ENCODE measurements at places on chromosomes 4 and X.

DNA sequence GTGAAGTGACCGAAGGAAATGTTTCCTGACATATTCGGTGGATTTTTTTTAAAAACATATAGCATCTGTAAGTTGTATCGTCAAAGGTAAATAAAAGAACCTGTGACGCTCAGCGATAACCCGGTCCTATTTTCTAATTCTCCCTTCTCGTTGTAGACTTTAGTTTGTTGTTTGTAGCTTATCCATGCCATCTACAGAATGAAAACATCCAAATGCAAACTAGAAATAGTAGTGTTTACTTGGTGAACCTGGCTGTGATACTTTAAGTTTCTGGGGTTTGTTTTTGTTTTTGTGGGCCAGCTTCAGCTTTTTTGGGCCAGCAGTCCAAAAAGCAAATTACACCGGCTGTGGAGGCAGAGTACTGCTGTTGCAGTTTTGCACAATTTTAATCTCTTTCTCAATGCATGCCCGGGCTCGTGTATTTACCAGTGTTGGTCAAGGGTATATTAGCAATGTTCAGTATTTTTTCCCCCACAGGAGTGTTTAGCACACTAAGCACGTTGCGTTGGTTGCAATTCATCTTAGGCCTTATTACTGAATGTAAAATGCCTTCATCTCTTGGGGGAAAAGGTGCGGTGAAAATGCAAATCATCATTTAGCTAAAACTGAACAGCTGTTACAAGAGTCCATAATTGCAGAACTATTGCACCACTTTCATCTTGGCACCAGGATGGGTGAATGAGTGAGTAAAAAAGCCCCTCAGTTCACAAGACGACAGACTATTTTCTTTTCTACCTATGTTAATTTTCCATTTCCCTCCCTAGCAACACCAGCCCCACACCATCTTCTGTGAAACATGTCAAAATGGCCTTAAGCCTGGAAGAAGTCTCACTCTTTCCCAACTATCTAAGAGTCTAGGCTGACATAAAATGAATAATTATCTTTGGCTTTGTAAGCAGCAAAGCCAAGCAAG, 1.7 kb upstream of the CNOT6L start:
- DNase-seq: no peak

- no peak for DNase-seq
Measured at GRCh38 chrX:22395372-22395771, 122.7 kb downstream of the CBLL2 start.

GRCh38 chr4:130034876-130035275, 938.9 kb downstream of the C4orf33 start:
- DNase-seq: no peak

DNA sequence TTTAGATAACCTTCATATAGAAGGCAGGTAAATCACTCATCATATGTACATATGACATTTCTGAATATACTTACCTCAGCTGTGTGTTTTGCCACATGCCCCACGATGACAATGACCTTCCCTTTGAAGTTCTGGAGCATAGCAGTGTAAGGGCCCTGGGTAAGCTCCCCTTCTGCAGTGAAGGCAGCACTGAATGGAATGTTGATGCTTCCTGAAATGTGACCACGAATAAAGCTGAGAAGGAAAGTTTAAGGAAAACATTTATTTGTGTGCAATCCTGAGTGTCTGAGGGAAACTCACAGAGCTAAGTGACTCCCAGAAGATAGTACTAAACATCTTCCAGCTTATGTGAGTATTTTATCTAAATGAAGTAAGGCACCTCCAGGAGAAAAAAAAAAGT, 200.1 kb downstream of the NPNT start:
- no peak for DNase-seq

GRCh38 chr4:67723949-67724348, 23.0 kb upstream of the UBA6 start:
- DNase-seq: no peak

GRCh38 chr4:165580351-165580905, 201.6 kb downstream of the CPE start:
- no peak for DNase-seq

GRCh38 chr4:184282251-184282713, 64.6 kb upstream of the ENPP6 start:
- no peak for DNase-seq

DNA sequence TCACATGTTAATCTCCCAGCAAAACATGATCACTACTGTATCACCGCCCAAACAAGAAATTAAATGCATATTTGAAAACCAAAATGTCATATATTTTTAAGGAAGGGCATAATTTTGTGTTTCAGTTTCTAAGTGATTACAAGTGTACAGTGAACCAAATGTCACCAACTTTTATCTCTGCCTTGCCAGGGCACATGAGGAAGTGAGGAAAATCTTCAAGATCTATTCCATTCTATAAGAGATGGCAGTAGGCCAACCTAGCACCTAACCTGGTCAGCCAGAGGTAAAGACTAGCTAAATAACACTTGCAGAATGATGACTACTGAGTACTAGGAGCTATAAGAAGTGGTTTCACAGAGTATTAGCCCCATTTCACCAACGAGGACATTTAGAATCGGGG, 107.2 kb downstream of the ATP11C start:
- DNase-seq: no peak

DNA sequence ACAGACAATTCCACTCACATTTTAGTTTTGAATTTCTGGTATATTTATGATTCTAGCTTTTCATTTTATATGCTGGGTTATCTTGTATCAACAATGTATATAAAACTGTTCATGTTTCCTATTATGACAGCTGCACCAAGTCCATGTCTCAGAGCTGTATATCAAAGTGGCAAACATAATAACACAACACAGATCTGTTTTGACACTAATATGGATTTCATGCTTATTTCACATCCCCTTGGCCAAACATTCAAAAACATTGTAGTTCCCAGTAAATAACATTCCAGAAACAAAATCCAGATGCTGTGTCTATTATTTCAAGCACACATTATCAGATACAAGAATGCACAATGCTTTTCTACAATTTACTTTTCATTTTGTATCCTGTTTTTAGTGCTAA, 380.6 kb upstream of the MAGEB2 start:
- DNase-seq: no peak

GRCh38 chr4:79585834-79586233, 177.8 kb upstream of the GK2 start:
- DNase-seq: no peak

GRCh38 chrX:107374132-107374531, 75.3 kb upstream of the FRMPD3 start:
- no peak for DNase-seq

DNA sequence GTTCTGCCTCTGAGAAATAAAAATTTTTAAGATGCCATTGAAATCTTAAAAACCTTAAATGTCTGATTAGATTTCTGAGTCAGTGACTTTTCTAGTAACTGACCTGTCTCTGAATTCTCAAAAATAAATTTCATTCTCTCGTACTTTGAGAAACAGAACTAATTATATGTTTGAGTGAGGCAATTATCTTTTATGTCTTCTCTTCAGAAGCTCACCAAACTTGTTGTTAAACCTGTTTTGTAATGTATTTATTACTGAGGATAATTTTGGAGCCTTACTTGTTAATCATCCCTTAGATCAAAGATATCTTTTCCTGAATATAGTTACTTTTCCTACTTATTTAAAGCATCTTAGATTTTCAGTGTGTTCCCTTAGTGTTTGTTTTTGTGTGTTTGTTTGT, 64.5 kb upstream of the MMAA start:
- no peak for DNase-seq

- no peak for DNase-seq
Measured at GRCh38 chrX:16319929-16320328, 152.6 kb downstream of the MAGEB17 start.

GRCh38 chr4:110970642-110971041, 347.8 kb upstream of the PITX2 start:
- no peak for DNase-seq

GRCh38 chr4:2095236-2096072, 36.3 kb downstream of the NAT8L start:
- DNase-seq: no peak

DNA sequence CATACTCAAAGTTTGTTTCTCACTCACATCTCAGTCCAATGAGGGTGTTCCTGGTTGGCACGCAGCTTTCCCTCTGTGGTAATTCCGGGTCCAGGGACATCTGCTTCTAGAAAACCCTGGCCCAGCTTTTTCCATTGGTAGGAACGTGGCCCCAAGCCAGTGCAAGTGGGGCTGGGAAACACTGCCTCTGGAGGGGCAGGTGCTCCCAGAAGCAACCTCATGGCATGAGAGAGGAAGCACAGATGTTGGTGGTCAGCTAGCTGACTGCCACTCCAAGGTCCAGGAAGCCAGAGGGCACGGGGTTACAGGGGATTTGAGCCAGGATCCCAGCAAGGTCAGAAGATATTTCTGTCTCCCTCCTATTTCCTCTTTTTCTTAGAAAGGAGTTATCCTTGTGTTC, 47.5 kb downstream of the DCTD start:
- DNase-seq: no peak

GRCh38 chrX:74340051-74340450, 36.1 kb downstream of the ZCCHC13 start:
- DNase-seq: no peak

- DNase-seq: peak; percentile 62
Measured at GRCh38 chr4:3529363-3529762, 2.9 kb downstream of the LRPAP1 start.

DNA sequence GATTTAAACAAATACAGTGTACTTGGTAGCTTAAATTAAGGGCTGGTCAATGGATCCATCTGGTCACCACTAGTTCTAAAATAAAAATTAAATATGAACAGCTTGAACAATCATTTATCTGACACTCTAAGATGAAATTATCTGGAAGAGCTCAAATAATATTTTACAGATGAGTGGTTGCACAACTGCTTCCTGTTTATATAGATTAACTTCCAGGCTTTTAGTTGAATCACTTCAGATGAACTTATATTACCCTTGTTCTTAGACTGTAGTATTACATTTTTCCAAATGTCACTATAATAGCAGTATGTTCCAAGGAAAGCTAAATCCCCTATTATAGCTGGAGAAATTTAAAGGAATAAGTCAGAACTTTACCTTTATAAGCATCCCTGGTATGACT, 92.4 kb upstream of the SMIM10 start:
- DNase-seq: no peak

- DNase-seq: no peak
Measured at GRCh38 chr4:71167083-71167482, 171.7 kb upstream of the SLC4A4 start.

GRCh38 chrX:30971774-30972603, 82.9 kb upstream of the TAB3 start:
- no peak for DNase-seq

- DNase-seq: no peak
Measured at GRCh38 chrX:133956570-133957340, 28.6 kb downstream of the GPC3 start.

DNA sequence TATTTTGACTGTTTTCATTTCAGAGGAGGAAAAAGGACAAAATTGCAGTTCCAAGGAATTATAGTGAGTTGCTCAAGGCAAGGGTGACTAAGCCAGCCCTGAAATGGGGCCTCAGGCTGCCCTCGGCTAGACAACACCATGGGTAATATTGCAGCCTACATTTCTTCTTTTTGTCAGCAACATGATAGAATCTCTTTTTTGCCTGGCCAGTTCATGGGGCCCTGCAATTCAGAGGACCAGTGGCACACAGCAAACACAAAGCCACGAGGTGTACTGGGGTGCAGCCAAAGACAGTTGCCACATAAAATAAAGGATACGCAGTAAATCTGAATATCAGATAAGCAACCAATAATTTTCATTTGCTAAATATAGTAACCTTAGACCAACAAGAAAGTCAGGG, 41.8 kb downstream of the RBM47 start:
- DNase-seq: no peak

DNA sequence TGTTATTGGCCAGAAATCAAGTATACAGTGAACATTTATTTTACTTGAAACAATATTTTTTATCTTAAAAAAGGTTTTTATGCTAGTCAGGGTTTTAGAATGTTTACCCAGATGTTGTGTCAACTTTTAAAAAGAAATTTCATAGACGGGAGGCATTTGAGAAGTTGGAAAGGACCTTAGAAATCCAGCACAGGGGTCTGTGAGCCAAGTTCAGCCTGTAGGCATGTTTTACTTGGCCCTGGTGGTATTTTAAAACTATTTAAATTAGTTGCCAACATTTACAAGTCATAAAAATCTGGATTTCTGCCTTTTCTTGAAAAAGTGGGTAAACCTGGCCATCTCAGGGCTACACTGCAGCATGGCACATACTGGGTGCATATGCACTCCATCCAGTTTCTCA, 25.5 kb upstream of the FHL1 start:
- DNase-seq: no peak

GRCh38 chr4:107248571-107248970, 212.5 kb upstream of the DKK2 start:
- DNase-seq: no peak

- DNase-seq: no peak
Measured at GRCh38 chr4:104382961-104383360, 111.7 kb downstream of the CXXC4 start.

- no peak for DNase-seq
Measured at GRCh38 chrX:152170621-152171020, 32.2 kb upstream of the MAGEA10 start.

DNA sequence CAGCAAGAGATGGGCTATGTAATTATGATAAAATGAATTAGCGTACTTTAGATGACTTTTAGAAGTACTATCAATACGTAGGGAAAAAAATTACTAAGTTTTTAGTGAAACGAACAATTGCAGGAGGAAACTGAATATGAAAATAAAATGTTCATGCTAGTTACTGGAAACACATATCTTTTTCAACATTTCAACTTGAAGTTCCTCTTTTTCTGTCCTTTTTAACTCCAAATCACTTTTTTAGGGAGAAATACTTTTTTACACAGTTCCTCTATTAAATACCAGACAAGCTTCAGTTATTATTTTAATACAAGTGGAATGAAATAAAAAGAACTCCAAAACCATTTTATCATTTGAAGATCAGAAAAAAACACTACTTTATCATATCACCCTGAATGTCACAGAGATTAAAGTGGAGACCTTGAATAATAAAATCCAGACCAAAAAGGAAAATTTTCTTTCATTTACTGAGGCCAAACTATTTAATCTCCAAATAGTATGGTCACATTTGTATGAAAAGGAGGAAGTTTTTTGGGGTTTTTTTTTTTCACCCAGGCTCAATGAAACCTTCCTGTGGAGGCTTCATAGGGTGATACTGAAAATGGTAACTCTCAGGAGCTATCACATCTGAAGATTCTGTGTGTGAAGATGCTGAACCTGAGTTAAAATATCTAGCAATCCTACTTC, 306.2 kb downstream of the INPP4B start:
- no peak for DNase-seq

DNA sequence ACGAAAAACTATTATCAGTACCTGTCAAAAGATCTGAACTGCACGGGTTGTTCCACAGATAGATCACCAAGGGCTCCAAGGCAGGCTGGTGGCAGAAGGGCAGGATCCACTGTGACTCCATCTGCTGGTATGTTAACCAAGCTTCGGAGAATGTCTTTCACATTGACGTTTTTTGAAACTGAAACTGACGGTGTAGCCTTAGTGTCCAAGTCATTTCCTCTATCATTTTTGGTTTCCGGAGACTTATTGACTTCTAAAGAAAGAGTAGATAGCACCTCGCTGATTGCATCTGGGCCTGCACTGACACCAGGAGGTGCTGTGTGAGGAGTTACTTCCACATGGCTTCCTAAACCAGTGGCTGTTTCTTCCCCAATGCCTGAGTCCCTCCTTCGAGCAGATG, 186.9 kb downstream of the LRBA start:
- DNase-seq: no peak

- DNase-seq: no peak
Measured at GRCh38 chr4:107834241-107834794, 9.6 kb downstream of the SGMS2 start.

Data from left ventricle myocardium superior (tissue), 1 donor.